NCI-H1105 (cell line): ENCODE measurements at places on chromosomes 7 and 10.

GRCh38 chr7:98974906-98975816 is 96.8 kb downstream of the TRRAP start:
- DNase-seq, result no peak

DNA sequence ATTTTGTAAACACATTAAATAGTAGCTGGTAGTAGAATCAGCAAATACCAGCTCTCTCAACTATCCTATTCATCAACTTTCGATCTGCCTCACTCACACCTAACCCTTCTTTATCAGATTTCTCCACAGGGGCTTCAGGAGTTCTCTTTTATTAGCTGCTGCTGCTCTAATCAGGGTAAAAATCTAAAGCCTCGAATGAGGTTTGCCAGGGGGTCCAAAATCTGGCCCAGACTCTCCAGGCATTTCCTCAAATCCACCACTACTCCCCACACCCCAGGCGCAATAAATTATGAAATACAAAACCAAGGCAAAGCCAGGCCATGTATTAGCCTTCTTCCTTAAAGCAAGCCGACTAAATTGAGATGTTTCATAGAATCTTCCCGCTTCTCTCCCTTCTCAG is 2.3 kb downstream of the RNF216 start:
- no peak for DNase-seq

DNA sequence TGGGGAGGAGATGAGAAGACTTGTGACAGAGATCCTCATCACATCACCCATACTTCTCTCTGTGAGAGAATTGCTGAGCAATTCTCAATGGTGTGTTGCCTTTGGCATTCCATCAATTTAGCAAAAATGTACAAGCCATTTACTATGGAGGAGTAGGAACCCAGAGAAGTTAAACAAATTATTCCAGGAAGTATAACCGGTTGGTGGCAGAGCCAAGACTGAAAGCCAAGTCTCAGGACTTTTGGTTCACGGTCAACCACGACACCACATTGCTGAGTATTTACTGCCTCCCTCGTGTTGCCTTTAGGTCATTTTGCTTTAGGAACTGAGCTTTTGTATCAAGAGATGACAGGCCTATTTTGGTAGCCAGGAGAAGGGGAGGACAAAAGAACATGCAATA is 88.0 kb upstream of the ELMO1 start:
- DNase-seq, result no peak

- no peak for DNase-seq
Observed at GRCh38 chr10:3720228-3721019, 64.6 kb downstream of the KLF6 start.

DNA sequence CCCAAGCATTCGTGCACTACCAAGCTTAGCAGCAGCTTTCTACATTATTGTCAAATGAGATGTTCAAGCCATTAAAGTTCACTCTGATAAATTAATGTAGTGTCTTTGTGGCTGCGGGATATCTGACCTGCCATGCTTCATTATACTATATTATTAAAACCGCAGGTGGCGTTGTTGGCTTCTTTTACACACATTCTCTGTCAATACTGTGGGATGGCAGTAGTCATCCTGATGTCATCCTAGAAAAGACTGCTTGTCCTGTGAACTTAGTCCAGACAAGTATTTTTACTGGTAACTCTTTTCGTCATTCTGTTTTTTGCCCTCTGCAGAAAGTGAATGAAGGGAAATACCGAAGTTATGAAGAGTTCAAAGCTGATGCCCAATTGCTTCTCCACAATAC is 103.9 kb downstream of the ZMYND11 start:
- no peak for DNase-seq
